ENCODE measurements at places on chromosomes 5 and 9.

GRCh38 chr9:77597057-77597456 lies 51.1 kb downstream of the GNA14 start:
- DNase-seq: no peak

GRCh38 chr5:55044175-55044574 lies 20.1 kb downstream of the GZMK start:
- DNase-seq: no peak

- DNase-seq: no peak
These were observed 14.8 kb upstream of the EXOC3 start for GRCh38 chr5:428219-428618.

DNA sequence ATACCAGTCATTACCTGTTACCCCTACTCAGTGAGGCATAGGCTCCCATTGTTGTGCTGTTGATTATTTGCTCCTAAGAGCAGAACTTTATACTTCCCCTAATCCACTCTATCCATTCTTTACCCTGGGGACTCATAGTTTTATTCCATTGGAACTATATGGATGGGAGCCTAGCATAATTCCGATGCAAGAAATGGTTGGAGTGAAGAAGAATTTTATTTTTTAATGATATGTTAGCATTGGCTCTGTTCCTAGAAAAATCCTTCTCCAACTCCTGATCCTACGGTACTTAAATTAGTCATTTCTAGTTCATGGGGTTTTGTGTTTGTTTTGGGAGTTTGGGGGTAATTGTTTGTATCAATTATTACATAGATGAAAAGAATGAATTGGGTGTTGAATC lies 191.5 kb downstream of the GOLPH3 start:
- DNase-seq: no peak

DNA sequence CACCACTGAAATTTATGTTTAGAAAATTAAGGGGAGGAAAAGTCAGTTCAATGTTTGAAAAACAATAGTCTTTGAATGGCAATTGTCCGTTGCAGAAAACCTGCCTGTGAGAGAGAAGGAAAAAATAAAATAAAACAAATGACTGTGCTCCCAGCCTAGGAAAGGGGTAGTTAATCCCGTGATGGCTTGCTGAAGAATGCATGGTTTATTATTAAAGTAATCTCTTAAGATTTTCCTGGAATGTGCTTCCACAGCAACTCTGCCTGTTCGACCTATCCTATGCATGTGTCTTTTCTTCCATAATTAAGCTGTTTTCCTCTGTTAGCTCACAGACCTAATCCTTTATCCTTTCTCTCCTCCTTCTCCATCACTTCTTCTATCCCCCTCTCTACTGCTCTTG lies 2.4 kb upstream of the DAB2 start:
- no peak for DNase-seq

DNA sequence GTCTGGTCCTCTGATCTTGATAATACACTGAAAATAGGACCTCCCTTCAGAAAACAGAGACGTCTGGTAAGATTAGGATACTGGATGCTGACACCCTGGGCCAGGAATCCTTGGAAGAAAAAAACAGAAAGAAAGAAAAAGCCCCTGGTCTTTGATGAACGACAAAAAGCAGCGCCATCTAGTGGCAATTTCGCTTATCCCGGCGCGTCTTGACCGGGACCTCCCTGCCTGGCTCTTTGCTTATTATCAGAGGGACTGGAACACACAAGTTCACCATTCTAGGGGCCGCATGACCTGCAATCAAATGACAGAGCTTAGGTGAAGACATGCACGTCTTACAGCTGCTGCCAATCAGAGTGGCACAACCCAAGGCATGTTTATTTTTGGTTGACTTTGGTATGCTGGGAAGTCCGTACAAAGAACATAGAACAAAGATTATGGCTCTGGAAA lies 114.9 kb upstream of the NFIB start:
- DNase-seq: peak; percentile 86

DNA sequence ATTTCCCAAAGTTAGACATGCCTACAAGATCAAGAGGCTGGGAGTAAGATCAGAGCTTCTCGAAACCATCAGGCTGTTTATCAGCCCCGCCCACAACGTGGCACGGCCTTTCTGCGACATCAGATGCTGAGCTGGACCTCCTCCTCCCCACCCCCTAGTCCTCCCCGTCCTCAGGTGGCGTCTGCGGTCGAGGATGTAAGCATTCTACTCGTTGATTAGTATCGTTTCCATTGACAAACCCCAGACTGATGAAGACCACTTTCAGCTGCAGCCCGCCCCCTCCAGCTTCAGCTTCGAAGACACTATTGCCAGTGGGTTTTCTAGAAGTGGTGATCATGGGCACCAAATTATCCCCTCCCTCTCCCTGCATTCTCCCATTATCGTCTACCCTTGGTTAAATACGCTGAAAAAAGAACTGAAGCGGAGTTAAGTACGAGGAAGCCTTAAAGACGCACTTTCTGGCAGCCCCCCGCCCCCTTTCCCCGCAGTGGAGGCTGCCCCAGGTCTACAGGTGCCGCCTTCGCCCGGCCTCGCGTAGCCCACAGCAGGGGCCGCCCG lies 1.1 kb downstream of the PPIC start:
- peak; percentile 35 for DNase-seq

- DNase-seq: no peak
These were observed 15.7 kb upstream of the FST start for GRCh38 chr5:53464722-53465121.

DNA sequence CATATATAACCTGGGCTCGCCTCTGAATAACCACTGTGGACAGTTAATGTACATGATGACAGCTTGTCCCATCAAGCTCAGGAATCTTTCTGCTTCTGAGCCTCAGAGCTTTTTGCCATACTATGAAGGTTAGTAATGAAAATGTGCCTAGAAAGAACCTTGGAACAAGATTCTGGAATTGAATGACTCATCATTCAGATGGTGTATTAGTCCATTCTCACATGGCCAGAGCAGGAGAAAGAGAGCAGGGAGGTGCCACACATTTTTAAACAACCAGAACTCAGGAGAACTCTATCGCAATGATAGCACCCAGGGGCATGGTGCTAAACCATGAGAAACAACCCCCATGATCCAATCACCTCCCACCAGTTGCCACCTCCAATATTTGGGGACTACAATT lies 542.1 kb downstream of the PRR16 start:
- no peak for DNase-seq

DNA sequence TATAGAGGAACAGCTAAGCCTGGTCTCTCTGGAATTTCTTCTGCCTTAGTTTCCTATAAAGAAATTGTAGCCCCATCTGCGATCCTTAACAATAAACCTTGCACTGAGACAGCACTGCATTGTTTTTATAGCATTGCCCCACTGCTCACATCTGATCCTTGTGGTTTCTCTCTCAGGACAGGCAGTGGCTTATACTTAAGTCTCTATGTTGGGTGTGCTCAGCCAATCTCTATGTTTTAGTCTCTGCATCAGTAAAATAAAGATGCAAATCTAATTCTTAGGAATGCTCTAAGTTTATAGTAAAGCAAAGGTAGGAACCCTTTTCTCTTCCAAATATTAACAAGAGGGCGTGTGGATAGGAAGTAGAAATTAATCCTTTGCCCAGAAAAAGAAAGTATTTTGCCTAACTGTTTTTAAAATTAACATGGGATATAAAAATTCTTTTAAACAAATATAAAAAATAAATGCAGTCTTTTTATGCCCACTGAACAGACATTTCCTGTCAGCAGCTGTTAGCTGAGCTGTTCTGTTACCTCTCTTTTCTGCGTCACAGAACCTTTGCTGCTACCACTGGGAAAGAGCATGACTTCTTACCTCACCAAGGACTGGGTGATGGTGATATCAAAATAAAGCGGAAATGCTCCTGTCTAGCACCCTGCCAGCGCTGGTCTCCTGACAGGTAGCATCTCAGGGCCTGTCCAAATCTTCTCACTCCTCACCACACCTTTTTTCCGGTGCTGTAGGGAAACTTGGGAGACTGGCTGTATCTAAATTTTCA lies 29.5 kb downstream of the MRPS27 start:
- DNase-seq: no peak

DNA sequence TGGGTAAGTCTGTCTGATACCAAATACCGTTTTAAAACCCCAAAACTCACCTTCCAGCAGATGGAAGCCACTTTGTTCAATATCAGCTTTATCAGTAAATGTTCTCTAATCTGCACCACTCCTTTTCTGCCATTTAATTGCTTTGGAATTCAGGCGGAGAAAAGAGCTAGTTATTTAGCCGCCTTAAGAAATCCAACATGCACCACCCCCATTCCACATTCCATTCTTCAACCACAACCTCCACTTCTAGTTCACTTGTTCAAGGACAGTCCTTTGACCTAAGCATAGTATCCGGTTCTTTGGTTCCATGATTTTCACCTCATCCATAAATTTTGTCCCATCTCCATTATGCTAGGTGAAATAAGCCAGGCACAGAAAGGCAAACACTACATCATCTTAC lies 240.1 kb downstream of the DNAH5 start:
- no peak for DNase-seq

DNA sequence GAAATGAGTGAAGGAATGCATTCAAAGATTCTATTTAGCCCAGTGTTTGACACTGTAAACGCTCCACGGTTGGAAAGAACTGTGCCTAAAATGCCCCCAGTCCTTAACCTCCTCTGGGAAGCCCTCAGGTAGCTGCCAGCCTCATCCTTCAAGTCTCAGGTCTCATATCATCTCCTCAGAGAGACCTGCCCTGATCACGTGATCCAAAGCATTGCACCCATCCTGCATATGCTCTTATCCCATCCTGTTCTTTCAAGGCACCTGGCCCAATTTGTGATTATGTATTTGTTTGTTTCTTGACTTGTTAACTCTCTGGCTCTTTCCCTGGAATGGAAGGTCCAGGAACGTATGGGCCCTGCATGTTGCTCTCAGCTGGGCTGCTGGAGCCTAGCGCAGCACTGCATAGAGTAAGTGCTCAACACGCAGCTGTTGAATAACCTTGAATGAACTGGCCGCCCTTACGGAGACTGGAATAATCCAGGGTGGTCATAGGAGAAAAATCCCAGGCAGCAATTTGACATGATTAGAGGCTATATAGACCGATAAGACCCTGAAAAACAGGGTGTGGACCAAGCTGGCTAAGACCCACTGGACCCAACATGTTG lies 8.7 kb downstream of the C1QTNF2 start:
- no peak for DNase-seq

DNA sequence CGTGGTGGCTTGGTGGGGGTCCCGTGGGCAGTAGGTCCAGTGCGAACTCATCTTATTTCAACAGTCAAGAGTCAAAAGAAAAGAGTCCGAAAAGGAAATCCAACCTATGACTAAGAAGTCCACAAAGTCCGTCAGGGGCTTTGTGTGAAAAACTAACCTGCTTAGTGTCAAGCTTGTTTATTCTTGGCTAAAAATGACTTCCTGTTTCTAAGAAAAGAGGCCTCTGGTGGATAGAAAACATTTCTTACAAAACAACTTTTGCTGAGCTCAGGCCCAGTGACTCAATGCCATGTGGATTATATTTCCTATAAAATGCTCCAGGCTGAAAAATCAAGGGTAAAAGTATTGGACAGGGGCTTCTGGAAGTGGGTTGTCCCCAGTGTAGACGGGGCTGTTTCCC lies 105.9 kb downstream of the GADD45G start:
- no peak for DNase-seq

GRCh38 chr5:164680216-164680615 lies 1174.8 kb downstream of the MAT2B start:
- DNase-seq: no peak

GRCh38 chr9:108671176-108671575 lies 184.6 kb downstream of the ACTL7B start:
- no peak for DNase-seq

DNA sequence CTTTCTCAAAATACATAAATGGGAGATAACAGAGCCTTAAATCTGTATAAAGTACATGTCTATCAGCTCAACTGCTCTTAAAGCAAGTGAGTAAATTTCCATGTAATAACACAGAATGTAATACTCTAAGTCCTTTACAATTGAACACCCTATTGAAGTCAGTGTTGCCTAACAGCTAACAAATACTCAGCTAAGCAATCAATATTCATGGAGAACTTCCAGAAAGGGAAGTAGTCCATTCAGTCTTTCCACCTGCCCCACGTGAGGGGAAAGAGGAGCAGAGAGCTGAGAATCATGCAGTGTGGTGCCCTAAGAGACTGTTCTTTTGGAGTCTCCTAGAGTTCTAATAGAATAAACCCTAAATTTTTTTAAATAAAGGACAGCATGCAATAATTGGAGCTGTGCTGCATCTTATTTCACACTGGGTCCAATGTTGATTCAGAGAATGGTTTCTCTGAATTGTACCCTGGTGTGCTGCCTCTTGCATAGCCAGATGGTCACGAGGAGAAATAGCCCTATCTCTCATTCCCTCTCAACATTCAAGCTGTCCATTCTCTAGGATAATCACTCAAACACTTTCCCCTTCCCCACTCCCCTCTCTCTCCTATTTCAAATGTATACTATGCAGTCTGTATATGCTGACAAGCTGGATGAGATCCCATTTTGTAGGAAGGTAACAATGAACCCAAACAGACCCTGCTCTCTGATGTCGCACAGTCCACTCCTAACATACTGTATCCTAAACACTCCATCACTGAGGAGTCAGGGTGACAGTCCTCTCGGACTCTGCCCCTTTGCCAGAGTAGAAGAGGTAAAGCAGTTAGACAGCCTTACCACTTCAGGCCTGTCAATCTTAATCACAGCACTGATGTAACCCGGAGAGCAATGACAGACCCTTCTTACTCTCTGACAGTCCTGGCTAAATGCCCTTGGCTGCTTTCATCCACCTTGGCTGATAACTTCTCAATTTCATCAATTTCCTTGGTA lies 134.8 kb downstream of the EPB41L4A start:
- DNase-seq: no peak

GRCh38 chr5:160229190-160229742 lies at the start of gene FABP6:
FABP6 (plus strand) TSS chr5:160229506; CDS start chr5:160229558, 52 bp downstream.
- DNase-seq: no peak

GRCh38 chr5:156477196-156477595 lies 150.2 kb downstream of the SGCD start:
- DNase-seq: no peak

- peak; percentile 90 for DNase-seq
These were observed at the start of gene PDZD2 for GRCh38 chr5:31638748-31639418. PDZD2 (plus strand) TSS chr5:31639131.

GRCh38 chr9:121059513-121059912 lies 9.4 kb upstream of the C5 start:
- no peak for DNase-seq

- DNase-seq: no peak
These were observed 435.8 kb upstream of the CLINT1 start for GRCh38 chr5:158294701-158295100.

- no peak for DNase-seq
These were observed 173.0 kb downstream of the SEMA6A start for GRCh38 chr5:116401576-116401975.

GRCh38 chr5:174751154-174752000 lies 27.0 kb downstream of the MSX2 start:
- DNase-seq: peak; percentile 90

GRCh38 chr5:123278284-123278683 lies 144.9 kb downstream of the CEP120 start:
- DNase-seq: no peak

Measured in retina (tissue), 1 donor.